Keratinocyte (primary cell): ENCODE measurements at places on chromosomes 5 and 9. TPM values are rescaled to one million over a fixed set of nuclear protein-coding genes. Genes with fewer than 3 reads are reported as not detected.
A peak's percentile ranks its signal among the peaks of the same experiment; 100 is the strongest.

DNA sequence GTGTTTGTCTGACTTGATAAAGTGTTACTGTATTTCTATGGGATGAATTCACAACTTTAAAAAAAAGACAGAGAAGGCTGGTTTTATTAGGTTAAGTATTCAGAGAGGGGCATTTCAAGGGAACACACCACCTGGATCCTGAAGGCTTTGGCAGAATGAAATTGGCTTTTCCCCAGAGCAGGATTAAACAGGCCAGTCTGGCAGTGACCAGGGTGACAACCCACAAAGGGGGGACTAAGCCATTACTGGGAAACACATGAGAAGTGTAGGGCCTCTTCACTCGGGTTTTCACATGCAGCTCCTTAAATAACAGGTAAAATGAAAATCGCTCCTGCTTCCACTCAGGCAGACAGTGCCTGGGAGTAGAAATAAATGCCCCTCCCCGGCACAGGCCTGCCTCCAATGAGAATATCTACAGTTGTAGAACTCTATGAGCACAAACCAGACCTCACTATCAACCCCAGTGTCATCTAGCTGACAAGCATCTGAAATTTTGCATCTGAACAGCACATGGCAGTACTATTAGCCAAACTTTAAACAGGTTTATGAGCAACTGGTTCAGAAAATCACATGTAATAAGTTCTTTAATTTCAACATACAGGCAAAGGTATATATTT is 85.8 kb downstream of the LHFPL2 start:
- no peak for DNase-seq

GRCh38 chr9:2120926-2121689 is 106.0 kb downstream of the SMARCA2 start:
- DNase-seq, result no peak

GRCh38 chr5:146082798-146083197 is 22.6 kb downstream of the PLAC8L1 start:
- no peak for DNase-seq

DNA sequence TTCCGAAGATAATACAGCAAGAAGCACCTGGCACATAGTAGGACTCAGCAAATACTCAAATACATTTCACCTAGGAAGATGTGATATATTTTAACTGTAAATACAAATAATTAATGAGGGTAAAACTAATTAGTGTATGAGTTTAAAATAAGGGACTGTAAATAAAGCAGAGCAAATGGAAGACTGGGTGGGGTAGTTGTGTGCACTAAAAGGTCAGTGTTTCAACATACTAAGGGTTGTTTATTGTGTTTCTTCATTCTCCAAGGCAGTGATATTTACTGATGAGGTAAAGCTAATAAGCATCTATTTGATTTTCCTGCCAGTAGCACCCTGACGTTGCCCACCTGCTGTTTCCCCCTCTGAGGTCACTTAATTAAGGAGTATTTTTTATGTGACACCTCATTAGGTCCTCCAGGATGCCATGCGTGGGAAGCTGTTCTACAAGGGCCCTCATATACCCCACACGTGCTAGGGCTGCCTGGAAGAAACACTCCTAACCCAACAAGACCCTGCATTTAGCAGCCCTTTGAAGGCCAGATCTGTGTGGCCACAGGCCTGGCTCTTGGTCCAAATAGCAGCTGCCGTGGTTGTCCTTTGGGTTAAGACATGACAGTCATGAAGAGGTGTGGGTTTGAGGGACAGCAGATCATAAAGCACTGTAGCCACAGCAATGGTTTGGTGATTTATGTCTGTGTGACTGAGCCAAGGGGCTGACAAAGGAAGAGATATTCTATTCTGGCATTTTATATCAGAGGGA is 97.5 kb upstream of the RPS23 start:
- no peak for DNase-seq

DNA sequence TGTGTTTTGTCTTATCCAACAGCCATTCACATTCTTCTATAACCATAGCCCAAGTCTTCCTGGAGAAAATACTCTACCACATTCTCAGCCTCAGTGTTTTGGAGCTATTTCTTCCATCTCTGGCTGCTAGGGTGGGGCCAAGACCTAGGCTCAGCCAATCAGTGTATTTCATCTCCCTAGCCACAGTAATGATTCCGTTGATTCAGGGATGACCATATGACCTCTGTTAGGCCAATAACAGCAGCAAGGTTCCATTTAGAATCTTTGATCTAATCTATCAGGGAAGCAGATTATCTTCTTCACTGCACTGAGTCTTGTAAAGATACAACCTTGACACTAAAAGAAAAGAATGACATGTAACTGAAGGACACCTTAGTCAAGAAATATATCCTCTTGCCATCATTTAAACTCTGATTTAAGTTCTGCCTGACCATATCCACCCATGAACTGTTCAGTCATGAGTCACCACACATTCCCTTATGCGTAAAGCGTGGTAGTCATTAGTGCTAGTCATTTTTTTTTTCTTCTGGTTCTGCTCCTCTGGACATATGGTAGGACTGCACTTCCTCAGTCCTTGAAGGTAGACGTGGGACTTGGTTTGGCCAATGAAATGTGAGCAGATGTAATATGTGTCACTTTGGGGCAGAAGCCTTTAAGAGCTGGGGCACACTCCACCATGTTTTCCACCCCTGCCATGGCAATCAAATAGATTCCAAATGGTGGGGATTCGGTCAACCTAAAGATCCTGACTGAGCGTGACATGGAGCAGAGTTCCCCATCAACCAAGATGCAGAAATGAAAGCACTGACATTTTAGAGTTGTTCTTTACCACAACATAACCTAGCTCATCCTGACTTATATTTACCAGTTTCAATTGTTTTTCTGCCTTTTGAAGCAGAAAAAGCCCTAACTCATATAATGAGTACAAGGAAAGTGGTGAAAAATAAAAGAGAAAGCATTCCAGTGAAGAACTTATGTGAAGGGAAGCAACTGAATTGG is 12.7 kb upstream of the PRELID2 start:
- peak; percentile 42 for DNase-seq

GRCh38 chr5:180467028-180467975 is 26.9 kb upstream of the CNOT6 start:
- peak; percentile 26 for DNase-seq

- DNase-seq, result no peak
Measured at GRCh38 chr9:85064811-85065371, 395.4 kb downstream of the NTRK2 start.

GRCh38 chr9:81716409-81716808 is 27.1 kb upstream of the TLE1 start:
- no peak for DNase-seq

GRCh38 chr9:92439921-92440750 is 15.9 kb upstream of the OMD start:
- no peak for DNase-seq

GRCh38 chr5:62305358-62305714 is 670 bp upstream of the KIF2A start:
- no peak for DNase-seq

DNA sequence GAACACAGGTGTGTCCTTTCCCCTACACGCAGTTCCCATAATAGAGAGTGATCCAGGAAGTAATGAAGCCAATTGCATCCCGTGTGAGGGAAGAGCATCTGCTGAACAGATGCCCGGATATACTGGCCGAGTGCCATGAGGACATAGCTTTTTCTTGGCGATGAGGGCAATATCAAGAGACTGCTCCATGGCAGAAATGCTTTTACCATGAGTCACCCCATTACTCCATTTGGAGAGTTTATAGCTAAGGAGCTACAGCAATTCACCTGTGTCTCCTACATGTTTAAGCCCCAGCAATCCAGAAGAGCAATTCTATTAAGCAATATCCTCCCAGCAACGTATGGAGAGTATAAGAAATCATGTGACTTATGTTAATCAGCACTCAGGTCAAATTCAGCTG is 222.0 kb upstream of the KLF4 start:
- peak; percentile 99 for DNase-seq

- DNase-seq, result no peak
Measured at GRCh38 chr9:85276741-85277140, 465.0 kb downstream of the AGTPBP1 start.

GRCh38 chr5:109105631-109106267 is 304.0 kb downstream of the PJA2 start:
- no peak for DNase-seq

GRCh38 chr9:77896938-77897667 is 134.5 kb downstream of the GNAQ start:
- no peak for DNase-seq

The DEPDC1B gene
- 9.7 to 19.5 TPM (median 12.0 TPM) in 3 replicates for polyA plus RNA-seq

The SLC34A3 gene
- 0.03 TPM in 1 of 3 replicates, not detected in the others for polyA plus RNA-seq

The HCN1 gene
- not detected in 3 replicates for polyA plus RNA-seq

The ENC1 gene
- 67.2 to 97.9 TPM (median 68.1 TPM) in 3 replicates for polyA plus RNA-seq

The FLT4 gene
- polyA plus RNA-seq, result 0.03 to 0.05 TPM in 2 of 3 replicates, not detected in the other
